NCI-H187 treated with DMSO at 0.1 percent for 48 hours (cell line): ENCODE measurements at places on chromosomes 13 and 19.

- DNase-seq: no peak
These were observed 522.6 kb downstream of the RFC3 start for GRCh38 chr13:34340534-34340933.

DNA sequence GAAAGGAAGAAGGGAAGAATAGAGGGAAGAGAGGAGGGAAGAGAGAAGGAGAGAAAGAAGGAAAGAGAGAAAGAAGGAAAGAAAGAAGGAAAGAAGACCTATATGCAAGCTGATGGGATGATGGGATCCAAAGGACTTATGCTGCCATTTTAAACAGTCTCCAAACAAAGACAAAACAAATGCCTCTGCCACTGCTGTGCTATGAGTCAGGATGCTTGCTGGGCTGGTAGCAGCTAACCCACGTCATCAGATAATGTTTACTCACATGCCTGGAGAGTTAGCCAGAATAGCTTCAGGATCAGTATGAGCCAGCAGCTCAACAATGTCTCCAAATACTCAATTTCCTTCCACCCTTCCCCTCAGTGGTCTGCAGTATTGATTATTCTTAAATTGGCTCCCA is 12.0 kb upstream of the ZNF274 start:
- no peak for DNase-seq

DNA sequence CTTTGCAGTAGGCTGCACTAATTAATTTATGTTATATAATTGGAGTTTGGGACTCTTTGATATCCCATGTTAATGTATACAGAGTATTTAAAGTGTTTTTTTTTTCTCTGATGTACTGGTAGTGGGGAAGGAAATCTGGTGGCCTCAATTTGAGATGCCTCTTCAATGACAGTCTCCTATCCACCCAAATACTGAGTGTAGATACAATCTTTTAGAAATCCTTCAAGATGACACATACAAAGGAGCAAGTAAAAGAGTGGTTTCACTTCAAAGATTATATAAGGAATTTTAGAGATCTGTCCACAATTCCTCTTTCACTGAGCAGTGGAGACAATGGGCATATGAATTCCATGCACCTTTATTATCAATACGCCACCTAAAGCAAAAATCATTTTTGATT is 15.1 kb downstream of the NALCN start:
- DNase-seq: no peak

DNA sequence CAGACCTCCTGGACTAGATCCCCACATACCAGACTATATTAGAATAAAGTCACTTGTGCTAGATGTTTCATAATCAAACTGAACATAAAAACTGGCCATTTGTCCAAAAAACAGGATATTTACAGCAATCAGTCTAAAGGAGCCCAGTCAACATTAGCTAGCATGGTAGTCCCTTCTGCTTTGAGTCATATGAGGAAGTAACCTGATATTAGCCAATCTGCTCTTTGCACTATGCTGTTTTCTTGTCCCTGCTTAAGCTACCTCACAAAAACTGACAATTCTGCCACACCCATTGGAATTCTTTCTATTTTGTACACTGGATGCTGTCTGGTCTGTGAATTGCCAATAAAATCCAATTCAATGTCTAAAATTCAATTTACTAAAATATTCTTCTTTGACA is 1824.2 kb downstream of the OLFM4 start:
- no peak for DNase-seq

GRCh38 chr19:55197528-55197927 is 11.8 kb downstream of the PTPRH start:
- DNase-seq: no peak

- DNase-seq: no peak
These were observed 2.4 kb downstream of the SMG9 start for GRCh38 chr19:43752287-43752875.

- DNase-seq: no peak
These were observed 69.3 kb downstream of the CHST8 start for GRCh38 chr19:33691030-33691427.

- DNase-seq: no peak
These were observed 24.6 kb upstream of the F7 start for GRCh38 chr13:113080901-113081521.

GRCh38 chr13:102569488-102569887 is 27.3 kb upstream of the TPP2 start:
- no peak for DNase-seq

- DNase-seq: no peak
These were observed 39.2 kb downstream of the TNFRSF19 start for GRCh38 chr13:23609414-23609760.

DNA sequence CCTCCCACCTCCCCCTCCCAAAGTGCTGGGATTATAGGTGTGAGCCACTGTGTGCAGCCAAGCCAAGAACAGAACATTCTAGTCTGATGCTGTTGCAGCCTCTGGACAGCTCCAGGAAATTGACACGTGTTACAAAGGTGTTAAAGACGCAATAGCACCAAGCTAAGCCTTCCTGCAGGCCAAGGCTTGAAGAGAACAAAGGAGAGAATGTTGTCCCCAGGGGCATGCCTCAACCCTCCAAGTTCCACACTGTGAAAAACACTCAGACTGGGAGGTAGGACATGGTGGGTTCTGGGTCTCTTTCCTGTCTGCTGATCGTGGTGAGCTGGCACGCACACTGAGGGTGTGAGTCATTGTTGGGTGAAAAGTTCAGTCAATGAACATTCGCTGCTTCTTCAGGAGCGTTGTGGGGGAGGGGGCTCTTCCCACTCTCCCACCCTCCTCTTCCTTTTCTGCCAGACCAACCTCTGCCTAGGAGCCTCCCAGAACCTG is 5.3 kb upstream of the PTPRS start:
- no peak for DNase-seq

- no peak for DNase-seq
These were observed 545 bp downstream of the NACC1 start for GRCh38 chr19:13118424-13119193.

- no peak for DNase-seq
These were observed 23.7 kb upstream of the GPR18 start for GRCh38 chr13:99281811-99282263.

DNA sequence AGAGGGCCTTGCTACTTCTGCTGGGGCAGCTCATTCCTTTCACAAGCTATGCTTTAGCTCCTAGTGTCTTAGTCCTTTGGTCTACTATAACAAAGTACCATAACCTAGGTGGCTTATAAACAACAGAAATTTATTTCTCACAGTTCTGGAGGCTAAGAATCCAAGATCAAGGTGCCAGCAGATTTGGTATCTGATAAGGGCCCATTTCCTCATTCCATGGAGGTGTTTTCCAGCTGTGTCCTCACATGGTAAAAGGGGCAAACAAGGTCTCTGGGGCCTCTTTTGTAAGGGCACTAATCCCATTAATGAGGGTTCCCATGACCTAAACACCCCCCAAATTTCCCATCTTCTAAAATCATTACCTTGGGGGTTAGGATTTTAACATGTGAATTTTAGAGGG is 57.9 kb upstream of the LRCH1 start:
- no peak for DNase-seq

DNA sequence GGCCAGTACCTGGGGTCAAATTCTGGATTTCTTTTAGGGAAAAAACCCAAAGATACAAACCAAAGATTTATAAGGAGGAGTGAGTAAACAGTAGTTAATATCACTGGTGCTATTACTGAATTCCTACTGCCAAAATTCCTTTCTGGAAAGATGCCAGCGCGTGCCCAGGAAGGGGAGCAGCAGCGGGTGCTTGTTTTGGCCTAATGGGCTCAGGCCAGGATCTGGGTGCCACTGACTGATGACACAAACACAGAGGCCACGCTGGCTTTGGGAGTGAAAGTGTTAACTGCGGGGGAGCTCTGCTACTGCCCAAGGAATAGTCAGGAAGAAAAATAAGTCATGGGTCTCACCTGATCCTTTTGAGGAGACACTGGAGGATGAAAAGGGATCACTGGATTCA is 61.2 kb downstream of the KLF2 start:
- no peak for DNase-seq

GRCh38 chr13:76890021-76890420 is 3.8 kb upstream of the KCTD12 start:
- no peak for DNase-seq
